ENCODE measurements at places on chromosomes 2 and 18.

DNA sequence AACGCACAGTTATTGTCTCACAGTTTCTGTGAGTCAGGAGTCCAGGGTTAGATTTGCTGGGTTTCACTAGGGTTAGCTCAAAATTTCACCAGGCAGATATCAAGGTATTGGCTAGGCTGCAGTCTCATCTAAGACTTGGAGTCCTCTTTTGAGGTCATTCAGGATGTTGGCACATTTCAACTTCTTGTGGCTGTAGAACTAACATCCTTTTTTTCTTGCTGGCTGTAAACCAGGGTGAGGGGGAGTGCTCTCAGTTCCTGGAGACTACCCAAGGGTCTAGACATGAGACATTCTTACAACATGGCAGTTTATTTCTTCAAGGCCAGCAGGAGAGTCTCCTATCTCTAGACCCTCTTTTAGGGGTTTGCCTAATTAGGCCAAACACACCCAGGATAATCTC is 12.8 kb upstream of the CAVIN2 start:
- no peak for DNase-seq

DNA sequence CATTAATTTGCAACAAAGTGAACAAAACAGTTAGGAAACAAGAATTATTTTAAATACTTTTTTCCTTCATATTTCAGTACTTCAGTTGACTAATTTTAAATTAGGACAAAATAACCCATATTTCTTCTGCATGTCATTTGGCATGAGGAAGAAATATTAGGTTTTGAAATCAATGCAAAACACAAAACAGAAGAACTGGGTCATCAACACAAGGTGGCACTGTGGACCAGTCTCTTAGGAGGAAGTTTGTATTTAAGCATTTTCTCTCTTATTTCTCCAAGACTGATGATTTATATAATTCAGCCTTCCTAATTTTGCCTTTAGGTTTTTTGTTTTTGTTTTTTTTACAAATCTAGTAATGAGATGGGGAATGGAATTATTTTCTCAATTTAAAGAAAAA is 352.8 kb upstream of the KCNH7 start:
- DNase-seq = peak; percentile 78

- no peak for DNase-seq
These were observed 106.2 kb downstream of the BCL2 start for GRCh38 chr18:63213331-63213900.

GRCh38 chr2:52414561-52415295 is 1352.9 kb upstream of the CHAC2 start:
- no peak for DNase-seq

DNA sequence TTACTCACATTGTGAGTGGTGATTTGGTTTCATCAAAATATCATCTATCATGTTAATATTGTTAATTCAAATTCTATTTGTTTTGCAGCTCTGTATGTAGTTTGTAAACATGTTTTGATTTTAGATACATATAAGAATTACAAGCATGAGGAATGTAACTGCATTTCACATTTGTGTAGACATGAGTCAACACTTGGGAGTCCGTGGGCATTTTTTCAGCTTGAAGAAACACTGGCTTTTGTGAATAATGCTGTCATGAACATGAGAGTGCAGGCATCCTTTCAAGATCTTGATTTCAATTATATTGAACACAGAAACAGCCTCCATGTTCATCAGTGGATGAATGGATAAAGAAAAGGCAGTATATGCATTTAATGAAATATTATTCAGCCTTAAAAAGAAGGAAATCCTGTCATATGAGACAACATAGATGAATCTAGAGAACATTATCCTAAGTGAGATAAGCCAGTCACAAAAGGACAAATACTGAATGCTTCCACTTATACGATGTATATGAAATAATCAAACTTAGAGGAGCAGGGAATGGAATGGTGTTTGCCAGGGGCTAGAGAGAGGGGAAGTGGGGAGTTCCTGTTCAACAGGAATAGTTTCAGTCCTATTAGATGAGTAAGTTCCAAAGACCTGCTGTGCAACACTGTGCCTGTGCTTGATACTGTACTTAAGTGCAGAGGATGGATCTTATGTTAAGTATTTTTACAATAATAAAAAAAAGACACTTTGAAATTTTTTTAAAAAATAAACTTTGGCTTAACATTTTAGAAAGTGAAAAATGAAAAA is 194.9 kb downstream of the LRATD1 start:
- DNase-seq = no peak

DNA sequence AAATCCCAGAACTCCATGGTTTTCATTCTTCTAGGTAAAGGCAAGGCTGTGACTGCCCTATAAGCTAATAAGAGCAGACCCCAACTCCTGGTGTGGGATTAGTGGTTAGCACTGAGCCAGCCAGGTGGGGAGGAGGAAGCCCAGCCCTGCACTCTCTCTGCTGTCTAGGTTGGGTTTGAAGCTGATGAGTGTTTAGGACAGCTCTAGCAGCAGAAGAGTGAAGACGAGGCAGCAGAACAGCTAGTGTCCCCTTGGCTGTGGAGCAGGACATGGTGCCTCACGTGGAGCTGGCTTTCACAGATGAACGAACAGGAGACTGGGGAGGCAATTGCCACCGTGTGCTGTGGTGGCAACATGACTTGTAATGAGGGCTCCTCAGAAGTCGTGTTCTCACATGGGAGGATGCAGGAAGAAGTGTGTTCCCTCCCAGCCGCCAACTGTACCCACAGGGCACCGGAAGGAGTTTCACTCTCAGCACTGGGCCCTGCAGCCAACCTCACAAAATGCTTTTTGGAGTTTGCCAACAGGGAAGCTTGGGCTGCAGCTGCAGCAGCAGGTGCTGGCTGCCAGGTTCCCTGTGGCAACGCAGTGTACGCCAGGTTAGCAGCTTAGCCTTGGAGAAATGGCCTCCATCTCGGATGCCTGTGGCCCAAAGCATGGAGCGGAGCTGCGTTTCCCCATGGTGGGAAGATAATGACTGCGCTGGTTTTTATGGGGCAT is 328.2 kb downstream of the SETBP1 start:
- no peak for DNase-seq

GRCh38 chr2:173968551-173968950 is 3.4 kb upstream of the SP3 start:
- DNase-seq = no peak

DNA sequence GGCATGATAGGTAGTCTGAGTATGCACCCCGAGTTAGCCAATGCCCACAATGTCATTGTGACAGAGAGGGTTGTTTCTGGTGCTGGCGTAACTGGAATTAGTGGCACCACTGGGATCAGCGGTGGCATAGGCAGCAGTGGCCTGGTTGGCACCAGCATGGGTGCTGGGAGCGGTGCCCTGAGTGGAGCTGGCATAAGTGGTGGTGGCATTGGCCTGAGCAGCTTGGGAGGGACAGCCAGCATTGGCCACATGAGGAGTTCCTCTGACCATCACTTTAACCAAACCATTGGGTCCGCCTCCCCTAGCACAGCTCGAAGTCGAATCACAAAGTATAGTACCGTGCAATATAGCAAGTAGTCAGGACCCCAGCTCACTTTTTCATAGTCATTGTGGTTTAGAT is 21.6 kb upstream of the DSG4 start:
- no peak for DNase-seq
